Activated naive CD4-positive, alpha-beta T cell treated with anti-CD3 and anti-CD28 coated beads, Interleukin-2, amount 50 U/mL, for 72 hours (primary cell): ENCODE measurements at places on chromosomes 16 and 17.
A peak's percentile ranks its signal among the peaks of the same experiment; 100 is the strongest.

GRCh38 chr16:66459878-66460277 is 32.8 kb downstream of the BEAN1 start:
- no peak for DNase-seq

DNA sequence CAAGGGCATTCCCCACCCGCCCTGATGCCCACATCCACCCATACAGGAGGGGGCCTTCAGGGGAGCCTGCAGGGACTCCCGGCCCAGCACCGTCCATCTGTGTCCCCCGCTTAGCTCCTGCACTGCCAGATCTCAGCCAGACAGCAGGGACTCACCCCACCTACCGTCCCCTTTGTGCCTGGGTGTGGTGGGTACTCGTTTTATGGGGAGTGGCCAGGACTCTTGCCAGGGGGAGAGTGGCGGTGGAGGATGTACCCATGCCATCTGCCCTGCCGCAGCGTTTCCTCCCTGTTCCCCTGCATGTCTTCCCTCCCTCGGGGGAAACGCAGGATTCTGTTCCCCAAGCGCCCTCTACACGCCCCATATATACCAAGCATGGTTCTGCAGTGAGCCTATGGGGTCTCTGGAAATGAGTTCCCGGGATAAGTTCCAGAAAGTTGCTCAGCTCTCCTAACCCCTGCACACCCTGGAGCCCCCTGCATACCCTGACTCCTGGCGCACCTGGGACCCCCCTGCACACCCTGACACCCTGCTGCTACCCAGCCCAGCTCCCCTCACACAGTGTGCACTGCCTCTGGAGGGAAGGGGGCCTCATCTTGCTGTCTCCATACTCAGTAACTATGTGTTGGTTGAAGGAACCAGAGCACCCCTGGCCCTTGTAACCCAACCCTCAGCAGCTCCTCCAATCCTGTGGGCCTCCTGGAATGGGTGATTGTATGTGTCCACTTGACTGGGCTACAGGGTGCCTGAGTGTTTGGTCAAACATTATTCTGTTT is 4.2 kb upstream of the MAFG start:
- DNase-seq, result no peak

DNA sequence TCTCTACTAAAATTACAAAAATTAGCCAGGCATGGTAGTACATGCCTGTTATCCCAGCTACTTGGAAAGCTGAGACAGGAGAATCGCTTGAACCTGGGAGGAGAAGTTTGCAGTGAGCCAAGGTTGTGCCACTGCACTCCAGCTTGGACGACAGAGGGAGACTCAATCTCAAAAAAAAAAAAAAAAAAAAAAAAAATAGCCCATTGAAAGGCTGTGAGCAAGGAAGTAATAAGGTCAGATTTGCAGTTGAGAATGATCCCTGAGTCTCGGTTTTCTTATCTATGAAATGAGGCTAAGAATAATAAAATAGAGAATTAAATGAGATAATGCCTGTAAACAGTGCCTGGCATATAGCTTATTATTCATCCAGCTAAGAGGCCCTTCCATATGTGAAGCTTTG is 1.3 kb upstream of the PDK2 start:
- DNase-seq, result no peak

GRCh38 chr16:28208131-28208530 is 3.6 kb downstream of the XPO6 start:
- DNase-seq, result no peak

GRCh38 chr17:9217151-9218056 is 196.1 kb downstream of the NTN1 start:
- DNase-seq, result no peak

- no peak for DNase-seq
Observed at GRCh38 chr17:28368306-28368831, 1.7 kb downstream of the VTN start.

DNA sequence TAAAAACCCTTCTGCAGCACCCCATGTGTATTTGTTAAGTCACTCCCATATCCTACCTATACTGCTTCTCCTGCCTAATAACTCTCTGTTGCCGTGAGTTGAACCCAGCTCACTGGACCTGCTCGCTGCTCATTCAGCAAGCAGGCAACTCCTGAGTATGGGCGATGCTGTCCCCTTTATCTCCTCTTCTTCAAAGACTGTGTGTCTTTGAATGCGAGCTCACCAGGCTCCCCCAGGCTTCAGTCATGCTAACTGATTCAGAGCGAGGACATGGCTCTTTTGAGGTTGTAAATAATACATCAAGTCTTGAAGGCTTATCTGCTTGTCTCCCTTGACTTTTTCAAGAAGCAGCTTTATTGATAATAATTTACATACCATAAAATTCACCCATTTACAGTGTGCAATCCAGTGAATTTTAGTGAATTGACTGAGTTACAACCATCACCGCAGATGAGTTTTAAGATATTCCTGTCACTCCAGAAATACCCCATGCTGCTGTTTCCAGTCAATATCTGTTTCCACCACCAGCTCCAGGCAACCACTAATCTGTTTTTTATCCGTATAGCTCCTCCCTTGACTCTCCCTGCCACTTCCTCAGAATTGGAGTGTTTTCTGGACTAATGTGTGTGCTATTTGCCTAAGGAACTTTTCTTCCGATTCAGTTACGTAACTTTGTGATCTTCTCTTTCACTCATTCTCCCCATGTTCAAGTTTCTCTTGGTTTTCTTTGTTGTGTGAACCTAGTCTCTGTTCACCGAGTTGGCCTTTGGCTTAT is 132.2 kb downstream of the SPECC1 start:
- DNase-seq, result no peak

- DNase-seq, result no peak
Observed at GRCh38 chr17:43712397-43712796, 46.2 kb downstream of the SOST start.

- DNase-seq, result no peak
Observed at GRCh38 chr17:9792181-9792840, 919 bp upstream of the DHRS7C start.

DNA sequence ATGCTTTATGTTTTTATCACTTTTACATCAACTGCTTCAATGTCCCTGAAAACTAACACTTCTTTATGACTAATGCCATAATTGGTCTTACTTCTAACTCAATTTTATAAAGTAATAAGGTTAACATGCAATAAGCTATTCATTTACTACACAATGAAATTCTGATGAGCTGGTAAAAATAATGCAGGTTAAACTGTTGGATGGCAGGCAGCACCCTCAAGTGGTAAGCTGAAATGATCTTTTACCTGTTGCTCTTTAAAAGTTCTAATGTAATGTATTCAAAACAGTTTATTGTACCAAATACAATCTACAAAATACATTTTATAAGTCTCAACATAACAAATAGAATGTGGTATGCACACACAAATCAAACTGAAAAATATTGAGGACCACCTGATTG is 1280.3 kb downstream of the CDH8 start:
- no peak for DNase-seq

- no peak for DNase-seq
Observed at GRCh38 chr17:61492759-61493526, 40.7 kb downstream of the TBX4 start.

DNA sequence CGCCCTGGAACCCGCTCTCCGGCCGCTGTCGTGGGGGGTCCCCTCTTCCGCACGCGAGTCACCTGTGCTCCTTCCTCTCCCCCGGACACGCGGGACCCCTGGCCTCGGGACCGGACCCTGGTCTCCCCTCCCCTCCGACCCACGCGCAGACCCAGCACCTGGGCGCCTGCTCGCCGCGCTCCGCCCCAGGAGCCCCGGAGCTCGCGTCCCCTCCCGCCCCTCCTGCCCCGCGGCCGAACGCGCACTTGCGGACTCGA is 762 bp downstream of the RAB40B start:
- peak; percentile 16 for DNase-seq

DNA sequence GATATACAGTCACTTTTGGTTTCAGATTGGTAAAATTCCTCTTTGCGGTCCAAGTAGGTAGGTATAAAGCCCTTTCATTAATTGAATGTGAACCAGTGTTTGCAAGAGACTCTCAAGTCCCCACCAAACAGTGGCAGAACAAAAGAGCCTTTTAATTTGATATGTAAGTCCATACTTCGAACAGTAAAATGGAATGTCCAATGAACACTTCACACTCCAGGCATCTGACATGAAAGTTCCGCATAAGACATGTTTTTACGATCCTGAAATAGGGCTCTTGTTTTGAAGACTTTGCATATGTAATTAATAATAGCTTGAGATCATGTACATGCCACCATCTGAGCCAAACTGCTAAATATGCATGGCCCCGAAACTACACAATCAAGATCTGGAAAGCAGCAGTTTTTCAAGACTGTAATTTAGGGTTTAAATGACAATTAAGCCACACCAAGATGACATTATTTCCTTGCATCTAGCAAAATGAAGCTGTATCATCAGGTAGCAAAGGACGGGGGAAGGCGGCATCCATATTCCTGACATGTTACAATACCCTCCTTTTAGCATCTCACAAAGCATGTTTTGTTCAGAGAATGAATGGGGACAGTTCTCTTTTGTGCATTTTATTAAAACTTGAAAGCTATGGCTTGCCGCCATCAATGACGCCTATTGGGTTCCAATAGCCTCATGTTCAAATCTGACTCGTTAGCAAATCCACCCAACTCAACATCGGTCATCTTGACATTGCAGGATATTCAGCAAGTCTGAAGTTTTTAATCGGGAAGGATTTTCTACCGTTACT is 39.4 kb downstream of the LITAF start:
- no peak for DNase-seq

GRCh38 chr17:11485336-11486100 is 112.8 kb upstream of the DNAH9 start:
- DNase-seq, result no peak

- no peak for DNase-seq
Observed at GRCh38 chr17:66386498-66387351, 84.3 kb downstream of the PRKCA start.

GRCh38 chr16:2822158-2822495 is 5.1 kb downstream of the PRSS21 start:
- peak; percentile 43 for DNase-seq

GRCh38 chr17:62868723-62869122 is 60.6 kb upstream of the MARCHF10 start:
- no peak for DNase-seq

DNA sequence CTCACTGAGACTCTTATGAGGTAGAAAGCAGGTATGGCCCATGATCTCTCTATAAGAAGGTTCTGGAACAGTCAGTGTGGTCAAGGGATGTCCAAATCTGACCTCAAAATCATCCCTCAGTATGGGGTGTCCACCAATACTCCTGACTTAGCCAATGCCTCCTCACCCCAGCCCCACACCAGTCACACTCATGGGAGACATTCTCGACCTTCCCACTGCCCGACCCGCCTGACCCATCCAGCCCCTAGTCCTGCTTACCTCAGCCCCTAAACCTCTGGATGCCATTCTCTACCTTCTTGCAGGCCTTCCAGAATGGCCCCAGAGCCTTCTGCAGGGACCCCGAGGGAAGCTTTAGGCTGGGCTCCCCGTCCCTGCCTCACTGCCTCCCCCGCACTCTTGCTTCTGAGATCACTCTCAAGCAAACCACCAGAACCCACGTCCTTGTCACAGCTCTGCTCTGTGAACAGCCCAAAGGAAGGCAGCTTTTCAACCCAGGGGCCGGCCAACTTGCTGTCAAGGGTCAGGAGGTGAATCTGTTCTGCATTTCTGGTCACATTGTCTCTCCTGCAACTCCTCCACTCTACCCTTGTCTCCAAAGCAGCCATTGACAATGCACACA is 44.9 kb upstream of the RBFOX3 start:
- no peak for DNase-seq

GRCh38 chr16:84657229-84657837 is 9.0 kb downstream of the KLHL36 start:
- DNase-seq, result no peak

DNA sequence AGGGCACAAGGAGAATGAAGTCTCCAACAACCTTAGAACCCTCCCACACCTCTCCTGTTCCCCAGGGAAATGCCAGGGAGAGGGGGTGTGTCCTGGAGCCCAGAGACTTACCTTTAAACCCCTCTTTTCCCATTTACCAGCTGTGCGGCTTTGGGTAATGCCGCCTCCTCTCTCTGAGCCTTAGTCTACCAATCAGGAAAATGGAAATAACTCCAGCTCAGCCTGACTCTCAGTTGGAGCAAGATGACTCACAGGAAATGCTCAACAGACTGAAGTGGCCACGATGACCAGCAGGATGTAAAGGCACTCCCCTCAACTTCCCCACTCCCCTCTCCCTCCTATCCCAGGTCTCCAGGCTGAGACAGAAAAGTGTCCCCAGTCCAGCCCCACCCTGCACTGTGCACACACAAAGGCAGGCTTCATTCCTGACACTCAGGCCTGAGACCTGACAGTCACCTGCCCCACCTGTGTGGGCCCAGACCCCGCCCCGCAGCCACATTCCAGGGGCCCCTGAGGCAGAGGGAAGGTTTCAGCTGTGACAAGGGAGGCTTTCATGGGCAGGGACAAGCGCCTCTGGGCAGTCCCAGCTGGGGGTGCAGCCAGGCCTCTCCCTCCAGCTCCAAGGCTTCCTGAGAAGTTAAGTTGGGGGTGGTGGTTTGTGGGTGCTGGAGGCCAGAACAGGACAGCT is 3.0 kb upstream of the KRT15 start:
- no peak for DNase-seq

DNA sequence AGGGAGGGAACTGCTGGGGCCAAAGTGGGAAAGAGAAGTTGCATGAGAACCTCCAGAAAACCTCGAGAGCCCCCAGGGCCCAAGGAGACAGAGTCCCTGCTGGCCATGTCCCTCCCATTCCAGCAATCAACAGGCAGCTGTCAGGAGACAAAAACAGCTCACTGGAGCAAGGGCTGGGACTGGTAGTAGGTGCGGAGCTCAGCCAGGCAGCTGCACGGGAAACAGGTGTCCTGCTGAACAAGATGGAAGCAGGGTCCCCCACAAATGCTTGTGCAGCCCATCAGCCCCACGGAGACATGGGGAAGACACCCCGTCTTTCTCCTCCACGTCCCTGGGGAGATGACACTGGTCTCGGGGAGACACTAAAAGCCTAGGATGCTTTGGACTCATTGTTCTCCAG is 34.5 kb downstream of the SDK2 start:
- DNase-seq, result no peak

- DNase-seq, result no peak
Observed at GRCh38 chr17:52158450-52159042, at the start of gene CA10. TSS of gene CA10 (minus strand) at chr17:52158714.

DNA sequence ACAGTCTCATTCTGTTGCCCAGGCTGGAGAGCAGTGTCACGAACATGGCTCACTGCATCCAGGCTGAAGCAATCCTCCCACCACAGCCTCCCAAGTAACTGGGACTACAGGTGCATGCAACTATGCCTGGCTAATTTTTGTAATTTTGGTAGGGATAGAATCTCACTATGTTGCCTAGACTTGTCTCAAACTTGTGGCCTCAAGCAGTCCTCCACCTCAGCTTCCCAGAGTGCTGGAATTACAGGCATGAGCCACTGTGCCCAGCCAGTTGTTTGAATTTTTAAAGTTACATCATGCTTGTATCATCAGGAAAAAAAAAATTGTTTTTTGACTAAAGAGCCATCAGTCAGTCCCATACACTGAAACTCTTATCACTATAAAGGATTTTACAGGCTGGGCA is 17.1 kb upstream of the VPS4A start:
- no peak for DNase-seq
